ENCODE measurements at places on chromosomes 11 and 22. TPM values are rescaled to one million over a fixed set of nuclear protein-coding genes. Genes with fewer than 3 reads are reported as not detected.

DNA sequence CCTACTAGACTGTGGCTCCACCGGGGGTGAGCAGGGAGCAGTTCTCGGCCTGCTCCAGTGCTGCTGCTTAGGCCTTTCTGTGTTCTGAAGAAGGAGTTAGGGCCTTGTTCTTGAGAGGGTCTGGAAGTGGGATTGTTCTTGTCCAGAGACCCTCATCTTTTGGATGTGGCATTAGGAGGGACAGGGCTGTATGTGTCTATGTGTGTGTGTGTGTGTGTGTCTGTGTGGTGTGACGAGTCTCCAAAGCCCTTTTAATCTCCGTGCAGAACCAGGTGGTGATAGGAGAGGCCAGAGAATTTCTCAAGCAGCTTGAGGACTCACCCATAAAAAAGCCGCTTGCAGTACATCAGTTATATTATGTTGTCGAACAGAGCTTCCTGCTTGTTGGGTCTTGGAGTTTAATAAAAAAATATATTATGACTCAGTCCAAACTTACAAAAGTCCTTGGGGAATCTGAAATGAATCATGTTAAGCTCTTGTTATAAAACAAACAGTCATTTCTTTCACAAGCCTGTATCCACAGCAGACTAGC is 196.5 kb downstream of the TENM4 start:
- no peak for DNase-seq
- H3K27me3 ChIP-seq = no peaks in the 10 kb centered on the region
- H3K4me3 ChIP-seq = no peak overlapping the region

ISX gene
- under 0.01 TPM for total RNA-seq

- no peak overlapping the region for H3K4me3 ChIP-seq
- DNase-seq = no peak
- H3K36me3 ChIP-seq = no peaks in the 10 kb centered on the region
- no peaks in the 10 kb centered on the region for H3K4me1 ChIP-seq
These were observed 349.2 kb downstream of the CASP12 start for GRCh38 chr11:104549019-104549418.

- no peak for DNase-seq
- no peak overlapping the region for H3K27ac ChIP-seq
- no peaks in the 10 kb centered on the region for H3K36me3 ChIP-seq
- H3K4me1 ChIP-seq = no peaks in the 10 kb centered on the region
These were observed 105.9 kb upstream of the C11orf58 start for GRCh38 chr11:16632295-16633200.

MMP10 gene
- total RNA-seq = not detected

GRCh38 chr22:19981171-19981960 is 35.3 kb downstream of the ARVCF start:
- no peaks in the 10 kb centered on the region for H3K27me3 ChIP-seq
- no peak overlapping the region for H3K27ac ChIP-seq
- DNase-seq = no peak
- no peaks in the 10 kb centered on the region for H3K36me3 ChIP-seq

RIBC2 gene
- total RNA-seq = 2.0 TPM

DNA sequence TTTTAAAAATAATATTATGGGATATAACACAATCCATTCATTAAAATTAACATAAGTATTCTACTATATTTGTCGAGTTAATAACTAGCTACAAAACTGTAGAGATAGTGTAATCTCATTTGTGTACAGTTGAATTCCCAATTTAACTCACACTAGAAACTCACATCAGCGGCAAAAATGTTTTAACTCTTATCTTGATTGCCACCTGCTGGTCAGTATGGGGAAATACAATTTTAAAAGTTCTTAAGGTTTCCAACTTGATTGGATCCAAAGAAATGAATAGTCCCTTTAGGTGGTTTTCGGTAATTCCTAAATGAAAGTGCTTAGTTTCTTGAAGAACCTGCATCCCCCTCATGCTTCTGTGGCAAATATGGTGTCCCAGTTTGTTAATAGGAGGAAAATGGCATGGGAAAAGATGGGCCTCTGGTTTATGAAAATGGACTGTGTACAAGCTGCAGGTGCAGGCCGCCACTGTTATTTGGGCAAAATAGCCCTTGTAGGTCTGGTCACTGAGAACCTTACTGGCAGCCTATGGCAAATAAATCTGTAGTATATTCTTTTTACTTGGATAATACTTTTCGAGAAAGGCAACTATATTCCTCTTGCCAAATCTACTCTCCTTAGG is 33.7 kb upstream of the SLC17A6 start:
- DNase-seq = no peak
- no peak overlapping the region for H3K27ac ChIP-seq
- H3K36me3 ChIP-seq = no peaks in the 10 kb centered on the region
- peaks cover 5% of the 10 kb centered on the region for H3K27me3 ChIP-seq
- H3K4me1 ChIP-seq = no peaks in the 10 kb centered on the region
- H3K4me3 ChIP-seq = no peak overlapping the region

FGF4 gene
- not detected for total RNA-seq

CCDC88B gene
- 5.9 TPM for total RNA-seq

DNA sequence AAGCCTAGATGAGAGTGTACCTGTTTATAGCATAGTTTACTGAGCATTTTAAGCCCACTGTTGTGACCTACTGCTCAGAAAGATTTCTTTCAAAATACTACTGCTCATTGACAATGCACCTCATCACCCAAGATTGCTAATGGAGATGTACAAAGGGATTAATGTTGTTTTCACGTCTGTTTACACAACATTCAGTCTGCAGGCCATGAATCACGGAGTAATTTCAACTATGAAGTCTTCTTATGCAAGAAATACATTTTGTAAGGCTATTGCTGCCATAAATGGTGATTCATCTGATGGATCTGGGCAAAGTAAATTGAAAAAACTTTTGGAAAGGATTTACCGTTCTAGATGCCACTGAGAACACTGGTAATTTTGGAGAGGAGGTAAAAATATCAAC is 112.9 kb downstream of the KIF18A start:
- no peak for DNase-seq
- H3K27ac ChIP-seq = no peak overlapping the region
- H3K36me3 ChIP-seq = no peaks in the 10 kb centered on the region
- H3K4me1 ChIP-seq = no peaks in the 10 kb centered on the region

TRIOBP gene
- total RNA-seq = 78.3 TPM

GRCh38 chr22:39292561-39293074 is 26.8 kb downstream of the RPL3 start:
- H3K36me3 ChIP-seq = no peaks in the 10 kb centered on the region
- H3K27me3 ChIP-seq = no peaks in the 10 kb centered on the region
- peak overlapping the region; percentile 95 for H3K27ac ChIP-seq
- no peak overlapping the region for H3K4me3 ChIP-seq
- peaks cover 37% of the 10 kb centered on the region for H3K4me1 ChIP-seq

- peaks cover 8% of the 10 kb centered on the region for H3K4me1 ChIP-seq
- H3K27ac ChIP-seq = peak overlapping the region; percentile 84
- peak overlapping the region; percentile 60 for H3K4me3 ChIP-seq
- H3K36me3 ChIP-seq = no peaks in the 10 kb centered on the region
- no peaks in the 10 kb centered on the region for H3K27me3 ChIP-seq
These were observed 907 bp upstream of the PHLDA2 start for GRCh38 chr11:2929950-2930703.

- no peaks in the 10 kb centered on the region for H3K27me3 ChIP-seq
- H3K36me3 ChIP-seq = peaks cover 8% of the 10 kb centered on the region
- no peak overlapping the region for H3K4me3 ChIP-seq
- H3K27ac ChIP-seq = no peak overlapping the region
- no peaks in the 10 kb centered on the region for H3K4me1 ChIP-seq
These were observed 96.2 kb downstream of the RNF169 start for GRCh38 chr11:74844865-74845264.

APOA5 gene
- not detected for total RNA-seq

- no peaks in the 10 kb centered on the region for H3K27me3 ChIP-seq
- H3K4me3 ChIP-seq = no peak overlapping the region
- no peak overlapping the region for H3K27ac ChIP-seq
These were observed 73.3 kb downstream of the PARVB start for GRCh38 chr22:44097263-44098020.

DNA sequence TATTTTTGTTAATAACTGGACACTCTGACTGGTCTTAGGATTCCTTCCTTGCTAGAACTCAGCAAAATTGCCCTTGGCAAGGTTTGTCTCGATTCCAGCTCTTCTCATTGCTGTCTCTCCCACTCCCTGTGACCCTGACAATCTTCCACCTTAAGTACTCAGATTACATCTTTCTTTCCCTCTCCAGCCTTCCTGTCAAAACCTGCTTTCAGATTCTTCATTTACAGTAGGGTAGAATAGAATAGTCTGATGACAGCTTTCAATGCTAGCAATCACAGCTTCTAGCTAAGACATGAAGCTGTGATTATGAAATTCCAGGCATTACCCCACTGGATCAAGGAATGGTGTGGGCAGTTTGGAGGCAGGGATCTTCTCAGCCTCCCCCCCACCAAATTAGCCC is 39.2 kb upstream of the LMO2 start:
- H3K27me3 ChIP-seq = no peaks in the 10 kb centered on the region
- peak overlapping the region; percentile 93 for H3K27ac ChIP-seq
- H3K36me3 ChIP-seq = no peaks in the 10 kb centered on the region
- peaks cover 6% of the 10 kb centered on the region for H3K4me1 ChIP-seq
- no peak overlapping the region for H3K4me3 ChIP-seq
- DNase-seq = no peak

TMEM151A gene
- 0.16 TPM for total RNA-seq

DNA sequence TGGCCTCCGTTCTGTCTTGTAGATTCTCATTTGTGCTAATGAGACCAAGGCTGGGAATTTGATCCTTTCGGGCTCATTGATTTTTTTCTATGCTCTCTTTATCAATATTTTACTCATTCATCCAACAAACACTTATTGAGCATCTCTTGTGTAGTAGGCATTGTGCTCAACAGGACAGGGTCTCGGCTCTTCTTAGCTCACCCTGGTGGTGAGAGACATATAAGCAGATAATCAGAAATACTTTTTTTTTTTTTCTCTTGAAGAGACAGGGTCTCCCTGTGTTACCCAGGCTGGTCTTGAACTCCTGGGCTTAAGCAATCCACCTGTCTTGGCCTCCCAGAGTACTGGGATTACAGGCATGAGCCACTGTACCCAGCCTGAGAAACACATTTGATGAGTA is 48.0 kb upstream of the SLC5A1 start:
- DNase-seq = no peak
- H3K27me3 ChIP-seq = no peaks in the 10 kb centered on the region
- no peaks in the 10 kb centered on the region for H3K4me1 ChIP-seq
- H3K36me3 ChIP-seq = no peaks in the 10 kb centered on the region
- no peak overlapping the region for H3K4me3 ChIP-seq
- H3K27ac ChIP-seq = no peak overlapping the region

MEI1 gene
- 1.3 TPM for total RNA-seq

GRCh38 chr22:27883656-27884350 is 35.3 kb downstream of the PITPNB start:
- H3K4me1 ChIP-seq = no peaks in the 10 kb centered on the region
- H3K27me3 ChIP-seq = no peaks in the 10 kb centered on the region
- no peak for DNase-seq
- H3K36me3 ChIP-seq = no peaks in the 10 kb centered on the region
- H3K4me3 ChIP-seq = no peak overlapping the region

- no peaks in the 10 kb centered on the region for H3K4me1 ChIP-seq
- no peak for DNase-seq
- H3K27ac ChIP-seq = no peak overlapping the region
- no peaks in the 10 kb centered on the region for H3K27me3 ChIP-seq
These were observed 42.0 kb downstream of the BLID start for GRCh38 chr11:122074022-122074421.

DNA sequence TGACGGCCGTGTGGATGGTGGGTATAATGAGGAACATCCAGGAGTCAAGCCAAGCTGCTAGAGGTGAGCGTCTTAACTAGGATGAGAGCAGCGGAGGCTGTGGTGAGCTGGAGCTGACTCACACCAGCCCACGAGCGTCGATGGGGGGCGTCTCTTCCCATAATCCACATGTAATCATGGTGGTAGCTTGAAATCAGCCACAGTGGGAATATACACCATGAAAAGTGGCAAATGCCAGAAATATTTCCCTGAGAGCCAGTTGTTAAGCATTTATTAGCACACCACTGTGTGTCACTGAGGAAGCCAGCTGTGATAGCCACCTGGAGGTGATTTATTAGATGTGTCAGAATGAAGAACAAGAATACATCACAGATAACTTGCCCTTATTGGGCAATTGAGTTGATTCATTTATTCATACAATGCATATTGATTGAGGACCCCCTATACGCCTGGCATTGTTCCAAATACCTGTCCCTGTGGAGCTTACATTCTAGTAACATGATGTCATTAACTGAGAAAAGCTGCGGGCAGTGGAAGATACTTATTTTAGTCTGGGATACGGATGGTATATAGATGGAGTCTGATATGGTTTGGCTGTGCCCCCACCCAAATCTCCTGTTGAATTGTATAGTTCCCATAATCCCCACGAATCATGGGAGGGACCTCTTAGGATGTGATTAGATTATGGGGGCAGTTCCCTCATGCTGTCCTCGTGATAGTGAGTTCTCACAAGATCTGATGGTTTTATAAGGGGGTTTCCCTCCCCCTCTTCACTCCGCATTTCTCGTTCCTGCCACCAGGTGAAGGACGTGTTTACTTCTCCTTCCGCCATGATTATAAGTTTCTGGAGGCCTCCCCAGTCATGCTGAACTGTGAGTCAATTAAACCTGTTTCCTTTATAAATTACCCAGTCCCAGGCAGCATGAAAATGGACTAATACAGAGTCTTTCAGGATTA is 473.4 kb downstream of the METTL15 start:
- no peak overlapping the region for H3K4me3 ChIP-seq
- no peak overlapping the region for H3K27ac ChIP-seq
- H3K27me3 ChIP-seq = no peaks in the 10 kb centered on the region
- no peaks in the 10 kb centered on the region for H3K36me3 ChIP-seq
- no peak for DNase-seq
- H3K4me1 ChIP-seq = no peaks in the 10 kb centered on the region

GRCh38 chr22:40190501-40190900 is 12.8 kb downstream of the TNRC6B start:
- peaks cover 6% of the 10 kb centered on the region for H3K4me1 ChIP-seq
- no peak overlapping the region for H3K4me3 ChIP-seq
- no peak overlapping the region for H3K27ac ChIP-seq
- no peaks in the 10 kb centered on the region for H3K27me3 ChIP-seq
- no peak for DNase-seq

TIMP3 gene
- total RNA-seq = 290 TPM

GLYAT gene
- not detected for total RNA-seq

SEC14L2 gene
- 45.7 TPM for total RNA-seq

PRR5 gene
- 23.7 TPM for total RNA-seq

DNA sequence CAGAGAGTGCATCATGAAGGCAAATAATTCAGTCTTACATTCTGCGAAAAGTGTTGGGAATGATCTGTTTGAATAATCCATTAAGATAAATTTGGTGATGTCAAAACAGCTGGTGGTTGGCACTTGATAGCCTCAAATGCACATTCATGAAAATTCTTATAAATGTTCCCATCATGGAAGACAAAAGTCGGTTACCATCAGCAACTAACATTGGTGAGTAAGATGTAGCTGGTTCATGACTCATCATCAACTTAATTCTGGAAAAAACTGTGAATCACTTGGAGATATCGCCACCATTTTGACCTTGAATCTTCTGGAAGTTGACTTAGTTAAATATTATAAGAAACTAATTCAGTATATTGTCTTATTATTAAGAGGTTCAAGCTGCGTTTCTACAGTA is 11.2 kb downstream of the CRYBB1 start:
- no peaks in the 10 kb centered on the region for H3K4me1 ChIP-seq
- no peak overlapping the region for H3K4me3 ChIP-seq
- no peak for DNase-seq
- no peaks in the 10 kb centered on the region for H3K36me3 ChIP-seq
- H3K27ac ChIP-seq = no peak overlapping the region

TRIM49 gene
- total RNA-seq = not detected

TEAD1 gene
- 110 TPM for total RNA-seq

All from breast epithelium (tissue), 4 donors.